ENCODE measurements at places on chromosomes 6 and 20. TPM values are rescaled to one million over a fixed set of nuclear protein-coding genes. Genes with fewer than 3 reads are reported as not detected.

- no peak for DNase-seq
- H3K27me3 ChIP-seq, result no peaks in the 10 kb centered on the region
- no peak overlapping the region for H3K4me3 ChIP-seq
- H3K27ac ChIP-seq, result no peak overlapping the region
- no peaks in the 10 kb centered on the region for H3K4me1 ChIP-seq
Measured at GRCh38 chr6:102623201-102623600, 1229.7 kb downstream of the GRIK2 start.

DNA sequence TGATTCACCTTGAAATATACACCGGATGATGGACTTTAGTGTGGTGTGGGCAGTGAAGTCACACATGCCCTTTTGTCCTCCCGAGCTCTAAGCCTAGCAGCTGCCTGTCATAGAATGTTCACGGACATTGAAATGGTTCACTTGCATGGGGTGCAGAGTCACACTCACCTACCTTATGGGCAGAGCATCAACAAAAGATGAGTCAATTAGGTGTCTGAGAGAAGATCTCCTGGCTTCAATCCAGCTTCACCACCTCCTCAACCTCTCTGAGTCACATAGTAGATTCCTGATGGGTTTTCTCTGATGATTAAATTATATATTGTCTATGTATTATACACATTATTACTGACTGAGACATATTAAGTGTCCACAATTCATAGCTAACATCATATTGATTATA lies 48.1 kb upstream of the HLA-E start:
- DNase-seq, result no peak
- peaks cover 76% of the 10 kb centered on the region for H3K27me3 ChIP-seq
- no peak overlapping the region for H3K4me3 ChIP-seq
- no peak overlapping the region for H3K27ac ChIP-seq
- no peaks in the 10 kb centered on the region for H3K36me3 ChIP-seq
- H3K4me1 ChIP-seq, result no peaks in the 10 kb centered on the region

FLRT3 gene
- not detected for total RNA-seq

- H3K27ac ChIP-seq, result no peak overlapping the region
- no peak overlapping the region for H3K4me3 ChIP-seq
- H3K27me3 ChIP-seq, result peaks cover 12% of the 10 kb centered on the region
- no peaks in the 10 kb centered on the region for H3K36me3 ChIP-seq
- H3K4me1 ChIP-seq, result peaks cover 3% of the 10 kb centered on the region
- no peak for DNase-seq
Measured at GRCh38 chr6:1472643-1473042, 83.3 kb downstream of the FOXF2 start.

- no peak within 1 kb of the TSS for H3K27ac ChIP-seq
- DNase-seq, result no peak
- H3K36me3 ChIP-seq, result no peaks in the 10 kb centered on the region
- H3K4me1 ChIP-seq, result no peaks in the 10 kb centered on the region
Measured at GRCh38 chr6:46687619-46688097, at the start of gene TDRD6. Gene TDRD6 (plus strand): TSS chr6:46687885. CDS start chr6:46688129, 244 bp downstream.

LTB gene
- 613 TPM for total RNA-seq

SLC44A4 gene
- not detected for total RNA-seq

- no peaks in the 10 kb centered on the region for H3K27me3 ChIP-seq
- no peak for DNase-seq
- H3K4me3 ChIP-seq, result no peak overlapping the region
- H3K4me1 ChIP-seq, result peaks cover 16% of the 10 kb centered on the region
Measured at GRCh38 chr6:42315259-42315990, 97.8 kb upstream of the MRPS10 start.

MOXD1 gene
- total RNA-seq, result not detected

- H3K27ac ChIP-seq, result no peak overlapping the region
- H3K27me3 ChIP-seq, result no peaks in the 10 kb centered on the region
- H3K4me3 ChIP-seq, result no peak overlapping the region
- peaks cover 13% of the 10 kb centered on the region for H3K36me3 ChIP-seq
- peaks cover 69% of the 10 kb centered on the region for H3K4me1 ChIP-seq
- DNase-seq, result no peak
Measured at GRCh38 chr6:37041521-37041920, 36.1 kb downstream of the FGD2 start.

TP53TG5 gene
- 0.16 TPM for total RNA-seq

- H3K27me3 ChIP-seq, result no peaks in the 10 kb centered on the region
- DNase-seq, result no peak
- peaks cover 32% of the 10 kb centered on the region for H3K36me3 ChIP-seq
- H3K27ac ChIP-seq, result no peak overlapping the region
- H3K4me3 ChIP-seq, result no peak overlapping the region
Measured at GRCh38 chr20:33386673-33387072, 14.6 kb downstream of the CDK5RAP1 start.

GRCh38 chr6:89449193-89449592 lies 16.2 kb downstream of the ANKRD6 start:
- DNase-seq, result no peak
- no peak overlapping the region for H3K27ac ChIP-seq
- H3K27me3 ChIP-seq, result no peaks in the 10 kb centered on the region
- no peaks in the 10 kb centered on the region for H3K4me1 ChIP-seq

DDAH2 gene
- 33.7 TPM for total RNA-seq

- H3K4me3 ChIP-seq, result no peak overlapping the region
- H3K27me3 ChIP-seq, result peaks cover 12% of the 10 kb centered on the region
- no peak for DNase-seq
- no peaks in the 10 kb centered on the region for H3K36me3 ChIP-seq
Measured at GRCh38 chr6:75935473-75935793, 137.0 kb downstream of the IMPG1 start.

- peak overlapping the region; percentile 36 for H3K4me3 ChIP-seq
- peak overlapping the region; percentile 96 for H3K27ac ChIP-seq
- no peaks in the 10 kb centered on the region for H3K27me3 ChIP-seq
- H3K4me1 ChIP-seq, result peaks cover 73% of the 10 kb centered on the region
- peak; percentile 89 for DNase-seq
Measured at GRCh38 chr6:37182736-37183590, 13.0 kb downstream of the PIM1 start.

- no peaks in the 10 kb centered on the region for H3K36me3 ChIP-seq
- no peak for DNase-seq
- H3K27ac ChIP-seq, result no peak overlapping the region
Measured at GRCh38 chr6:79525272-79526100, 11.7 kb downstream of the LCA5 start.

LGSN gene
- total RNA-seq, result not detected

GPR63 gene
- total RNA-seq, result 1.2 TPM

DNA sequence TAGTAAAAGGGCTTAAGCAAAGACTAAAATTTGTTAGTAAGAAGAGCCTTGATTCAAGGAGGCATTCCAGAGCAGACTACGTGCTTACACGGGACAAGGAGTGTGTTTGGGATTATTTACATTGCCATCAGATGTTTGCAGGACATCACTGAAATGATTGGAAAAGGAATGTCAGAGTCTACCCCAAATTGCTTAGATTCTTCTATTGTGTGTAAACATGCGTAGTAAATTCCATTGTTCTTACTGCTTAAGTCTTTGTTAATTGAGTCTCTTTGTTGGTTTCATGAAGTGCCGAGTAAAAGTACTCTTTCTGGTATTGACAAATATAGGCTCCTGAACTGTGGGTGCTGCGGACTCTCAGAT lies 60.5 kb downstream of the CD83 start:
- no peak overlapping the region for H3K4me3 ChIP-seq
- no peak overlapping the region for H3K27ac ChIP-seq
- no peak for DNase-seq
- H3K27me3 ChIP-seq, result peaks cover 5% of the 10 kb centered on the region
- H3K36me3 ChIP-seq, result peaks cover 2% of the 10 kb centered on the region

DNA sequence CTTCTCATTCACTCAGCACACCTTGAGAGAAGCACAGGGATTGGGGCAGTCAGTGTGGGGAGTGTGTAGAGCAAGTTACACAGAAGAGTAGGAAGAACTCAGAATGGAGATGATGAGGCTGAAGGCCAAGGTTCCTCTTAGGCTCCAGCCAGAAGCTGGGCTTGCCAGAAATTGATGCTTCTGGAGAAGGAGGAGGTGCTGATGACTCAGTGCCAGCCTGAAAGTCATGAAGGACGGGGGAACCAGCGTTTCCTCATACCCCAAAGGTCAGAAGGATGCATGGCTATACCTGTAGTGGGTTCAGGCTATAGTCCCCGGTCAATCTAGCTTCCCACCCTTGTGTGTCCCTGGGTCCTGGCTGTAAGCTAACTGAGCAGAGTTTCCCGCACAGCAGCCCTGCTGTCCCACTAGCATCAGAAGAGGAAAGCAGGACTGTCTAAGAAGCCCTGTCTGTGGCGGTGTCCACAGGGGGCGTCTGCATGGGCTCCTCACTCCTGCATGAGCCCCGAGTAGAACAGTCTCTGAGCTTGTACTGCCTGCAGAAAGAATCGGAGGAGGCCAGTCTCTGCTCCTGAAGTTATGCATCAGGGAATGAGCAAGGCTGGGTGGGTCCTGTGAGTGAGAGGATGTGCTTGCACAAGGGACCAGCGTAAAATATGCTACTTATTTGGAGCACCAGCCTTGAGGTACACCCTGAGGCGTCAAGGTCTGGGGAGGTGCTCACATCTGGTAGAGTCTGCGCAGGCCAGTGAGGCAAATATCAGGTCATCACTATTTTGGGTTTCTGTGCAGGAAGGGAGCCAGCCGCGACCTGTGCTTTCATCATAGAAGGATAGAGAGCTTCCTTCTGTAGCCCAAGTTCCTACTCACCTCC lies 148.5 kb downstream of the MRPL14 start:
- no peak for DNase-seq
- H3K27me3 ChIP-seq, result peaks cover 29% of the 10 kb centered on the region
- no peaks in the 10 kb centered on the region for H3K36me3 ChIP-seq
- H3K4me3 ChIP-seq, result no peak overlapping the region
- no peak overlapping the region for H3K27ac ChIP-seq

- peaks cover 49% of the 10 kb centered on the region for H3K4me1 ChIP-seq
- H3K4me3 ChIP-seq, result peak overlapping the region; percentile 60
- peak overlapping the region; percentile 73 for H3K27ac ChIP-seq
- H3K36me3 ChIP-seq, result no peaks in the 10 kb centered on the region
- no peaks in the 10 kb centered on the region for H3K27me3 ChIP-seq
Measured at GRCh38 chr6:111996144-111996865, 57.6 kb upstream of the CCN6 start.

DNA sequence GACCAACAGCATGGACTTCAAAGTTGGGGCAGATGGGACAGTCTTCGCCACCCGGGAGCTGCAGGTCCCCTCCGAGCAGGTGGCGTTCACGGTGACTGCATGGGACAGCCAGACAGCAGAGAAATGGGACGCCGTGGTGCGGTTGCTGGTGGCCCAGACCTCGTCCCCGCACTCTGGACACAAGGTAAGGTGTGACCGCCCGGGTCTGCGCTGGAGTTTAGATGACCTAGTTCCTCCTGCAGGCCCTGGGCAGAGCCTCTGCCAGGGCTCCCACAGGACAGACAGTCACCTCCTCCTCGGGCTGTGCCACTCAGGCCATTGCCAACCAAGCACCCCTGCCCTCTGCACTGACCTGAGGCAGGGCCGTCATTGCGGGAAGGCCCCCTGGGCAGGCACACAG lies 322.1 kb downstream of the TAF4 start:
- DNase-seq, result no peak
- H3K36me3 ChIP-seq, result no peaks in the 10 kb centered on the region
- no peak overlapping the region for H3K4me3 ChIP-seq
- H3K27me3 ChIP-seq, result no peaks in the 10 kb centered on the region

GRCh38 chr6:11333132-11333849 lies 100.8 kb upstream of the NEDD9 start:
- H3K36me3 ChIP-seq, result peaks cover 59% of the 10 kb centered on the region
- no peak overlapping the region for H3K27ac ChIP-seq
- H3K4me1 ChIP-seq, result peaks cover 36% of the 10 kb centered on the region
- DNase-seq, result no peak
- H3K4me3 ChIP-seq, result no peak overlapping the region

ZC3H12D gene
- 6.1 TPM for total RNA-seq

DNA sequence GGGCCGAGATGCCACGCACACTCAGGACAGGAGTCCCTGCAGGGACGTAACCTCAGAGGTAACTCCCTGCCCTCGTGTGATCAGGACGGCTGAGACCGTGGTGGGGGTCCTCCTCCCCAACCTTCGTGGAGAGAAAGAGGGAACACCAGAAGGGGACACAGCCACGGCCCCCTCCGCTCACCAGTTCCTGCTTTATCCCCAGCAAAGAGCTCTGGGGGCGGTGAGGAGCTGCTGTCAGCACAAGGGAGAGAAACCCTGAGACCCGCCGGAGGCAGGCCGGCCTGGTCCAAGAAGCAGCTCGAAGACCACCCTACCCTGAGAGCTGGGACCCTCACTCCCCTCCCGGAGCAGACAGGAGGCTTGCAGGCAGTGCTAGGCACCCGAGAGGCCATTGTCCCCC lies 44.4 kb downstream of the SLC2A4RG start:
- no peak for DNase-seq
- no peaks in the 10 kb centered on the region for H3K27me3 ChIP-seq
- peaks cover 22% of the 10 kb centered on the region for H3K4me1 ChIP-seq
- no peaks in the 10 kb centered on the region for H3K36me3 ChIP-seq

DNA sequence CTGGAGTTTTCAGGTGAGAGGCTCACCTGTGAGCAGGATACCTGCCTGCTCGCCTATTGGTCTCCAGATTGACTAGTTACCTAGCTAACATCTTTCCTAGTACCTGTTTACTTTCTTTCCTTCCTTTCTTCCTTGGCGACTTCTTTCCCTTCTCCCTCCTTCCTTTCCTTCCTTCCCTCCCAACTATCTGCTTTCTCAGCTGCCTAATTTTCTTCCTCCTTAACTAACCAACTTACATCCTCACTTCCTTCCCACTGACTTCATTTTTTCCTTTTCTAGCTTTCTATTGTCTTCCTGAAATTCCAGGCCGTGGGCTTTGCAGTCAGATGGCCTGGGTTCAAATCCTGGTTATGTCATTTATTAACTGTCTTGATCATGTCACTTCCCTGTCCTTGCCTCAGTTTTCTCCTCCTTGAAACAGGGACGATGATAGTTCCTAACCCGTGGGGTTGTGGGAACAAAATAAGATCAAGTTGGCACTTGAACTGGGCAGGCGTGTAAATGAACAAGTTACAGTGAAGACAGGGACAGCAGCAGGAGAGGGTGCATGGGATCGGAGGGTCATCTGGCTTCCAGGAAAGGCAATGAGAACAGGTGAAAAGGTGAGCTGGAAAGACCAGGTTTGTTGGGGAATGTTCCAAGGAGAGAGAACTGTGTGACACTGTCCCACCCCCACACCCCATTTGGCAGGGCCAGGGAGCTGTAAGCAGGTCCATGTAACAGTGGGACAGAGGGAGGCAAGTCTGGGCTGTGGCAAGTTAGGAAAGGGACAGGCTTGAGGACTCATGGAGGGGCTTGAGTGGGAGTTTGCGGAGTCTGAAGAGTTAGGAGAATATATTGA lies 540 bp downstream of the SGK2 start:
- no peak for DNase-seq
- peaks cover 4% of the 10 kb centered on the region for H3K27me3 ChIP-seq
- H3K27ac ChIP-seq, result no peak overlapping the region
- no peak overlapping the region for H3K4me3 ChIP-seq
- no peaks in the 10 kb centered on the region for H3K4me1 ChIP-seq

GRCh38 chr6:11208854-11209253 lies 23.6 kb downstream of the NEDD9 start:
- H3K4me3 ChIP-seq, result no peak overlapping the region
- peak overlapping the region; percentile 35 for H3K27ac ChIP-seq
- peaks cover 91% of the 10 kb centered on the region for H3K4me1 ChIP-seq
- no peak for DNase-seq
- H3K36me3 ChIP-seq, result peaks cover 85% of the 10 kb centered on the region
- no peaks in the 10 kb centered on the region for H3K27me3 ChIP-seq

FAM184A gene
- 2.7 TPM for total RNA-seq

GRCh38 chr6:107554326-107554725 lies 64.4 kb downstream of the SOBP start:
- no peak for DNase-seq
- no peaks in the 10 kb centered on the region for H3K36me3 ChIP-seq
- no peaks in the 10 kb centered on the region for H3K4me1 ChIP-seq
- H3K27me3 ChIP-seq, result no peaks in the 10 kb centered on the region
- no peak overlapping the region for H3K4me3 ChIP-seq

GRCh38 chr6:109236115-109237076 lies 141.1 kb downstream of the CEP57L1 start:
- H3K27me3 ChIP-seq, result peaks cover 2% of the 10 kb centered on the region
- DNase-seq, result peak; percentile 60
- H3K36me3 ChIP-seq, result no peaks in the 10 kb centered on the region
- H3K4me3 ChIP-seq, result no peak overlapping the region
- peak overlapping the region; percentile 77 for H3K27ac ChIP-seq
